Esophagus mucosa (tissue), 1 donor: ENCODE measurements at places on chromosomes 2 and 18. TPM values are rescaled to one million over a fixed set of nuclear protein-coding genes. Genes with fewer than 3 reads are reported as not detected.

DNA sequence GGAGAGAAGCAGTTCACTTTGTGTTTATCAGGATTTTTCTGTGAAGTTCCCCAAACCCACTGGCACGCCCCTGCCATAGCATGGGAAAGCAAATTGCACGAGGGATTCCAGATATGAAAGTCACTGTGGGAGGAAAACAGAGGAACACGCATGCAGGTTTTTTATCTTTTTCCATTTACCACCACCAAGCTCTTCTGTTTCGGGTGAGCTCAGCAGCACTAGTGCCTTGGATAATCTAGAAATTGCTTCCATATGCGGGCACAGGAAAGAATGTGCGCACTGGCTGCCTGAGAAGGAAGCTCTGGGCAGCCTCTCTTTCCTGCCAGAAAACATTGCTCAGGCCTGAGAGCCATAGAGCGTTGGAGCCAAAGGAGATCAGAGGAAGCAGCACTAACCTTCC lies 65.9 kb upstream of the WIPF1 start:
- ATAC-seq: no peak

Gene YES1
- 49.7 TPM for total RNA-seq

Gene ANKRD30BL
- not detected for total RNA-seq

Gene IL1F10
- not detected for total RNA-seq

DNA sequence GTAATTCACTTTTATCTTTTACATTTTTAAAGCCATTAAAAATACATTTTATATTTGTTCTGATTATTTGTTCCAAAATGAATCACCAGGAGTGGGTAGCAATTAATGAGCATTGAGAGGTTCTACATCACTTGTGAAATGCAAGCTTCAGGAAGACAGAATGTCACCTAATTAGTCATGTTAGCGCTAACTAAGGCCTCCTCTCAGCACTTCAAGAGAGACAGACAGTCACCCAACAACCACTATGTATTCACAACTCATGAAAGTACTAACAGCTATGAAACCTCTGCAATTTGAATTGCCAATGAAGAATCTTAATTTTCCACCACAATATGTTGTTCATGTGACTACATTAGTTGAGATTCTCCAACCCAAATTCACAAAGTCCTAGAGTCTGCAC lies 611.0 kb downstream of the KCNJ3 start:
- ATAC-seq: no peak
